EL (cell line): ENCODE measurements at places on chromosomes 3 and 15.

DNA sequence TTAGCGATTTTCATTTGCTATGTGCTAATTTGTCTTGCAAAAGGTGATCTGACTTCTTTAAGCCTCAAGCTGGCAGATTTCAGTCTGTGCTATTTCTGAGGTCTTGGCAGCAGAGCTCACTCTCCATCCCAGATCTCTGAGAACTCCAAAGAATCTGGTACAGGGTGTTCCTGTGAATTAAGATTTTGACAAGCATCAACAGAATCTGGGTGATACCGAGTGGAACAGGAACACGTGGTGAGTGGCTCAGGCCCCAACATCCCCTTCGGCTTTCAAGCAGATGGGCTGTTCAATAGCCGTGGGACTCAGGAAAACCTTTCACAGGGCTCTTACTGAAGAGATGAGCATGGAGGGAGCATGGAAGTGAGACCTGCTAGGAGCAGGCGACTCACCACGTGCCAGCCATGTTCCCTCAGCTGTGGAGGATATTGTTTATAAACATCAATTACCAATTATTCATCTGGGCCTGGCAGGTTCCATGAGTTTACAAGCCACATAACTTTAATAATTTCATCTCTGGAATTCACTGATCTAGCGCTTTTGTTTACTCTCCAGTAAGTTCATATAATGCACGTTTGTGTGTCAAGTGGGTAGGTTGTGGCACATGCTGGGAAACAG lies 103.4 kb upstream of the SELENOK start:
- DNase-seq, result no peak

DNA sequence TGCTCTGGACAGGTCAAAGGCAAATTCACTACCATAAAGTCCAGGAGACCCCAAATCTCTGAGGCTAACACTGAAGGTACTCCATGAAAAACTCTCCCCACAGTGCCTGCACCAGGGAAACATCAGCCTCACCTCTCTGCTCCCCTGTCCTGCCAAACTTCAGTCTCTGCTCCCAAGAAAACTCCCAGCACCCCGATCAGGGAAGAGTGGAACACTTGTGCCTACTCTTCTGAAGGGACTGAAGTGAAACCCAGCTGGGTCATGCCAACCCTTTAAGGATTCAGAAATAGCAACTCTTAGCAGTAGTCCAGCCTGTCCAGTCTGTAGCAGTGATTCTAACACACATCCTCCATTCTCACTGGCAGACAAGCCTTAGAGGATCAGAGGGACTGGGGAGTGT lies 124.2 kb downstream of the FAM174B start:
- DNase-seq, result no peak

GRCh38 chr3:186129206-186129605 lies 20.3 kb upstream of the ETV5 start:
- DNase-seq, result no peak

DNA sequence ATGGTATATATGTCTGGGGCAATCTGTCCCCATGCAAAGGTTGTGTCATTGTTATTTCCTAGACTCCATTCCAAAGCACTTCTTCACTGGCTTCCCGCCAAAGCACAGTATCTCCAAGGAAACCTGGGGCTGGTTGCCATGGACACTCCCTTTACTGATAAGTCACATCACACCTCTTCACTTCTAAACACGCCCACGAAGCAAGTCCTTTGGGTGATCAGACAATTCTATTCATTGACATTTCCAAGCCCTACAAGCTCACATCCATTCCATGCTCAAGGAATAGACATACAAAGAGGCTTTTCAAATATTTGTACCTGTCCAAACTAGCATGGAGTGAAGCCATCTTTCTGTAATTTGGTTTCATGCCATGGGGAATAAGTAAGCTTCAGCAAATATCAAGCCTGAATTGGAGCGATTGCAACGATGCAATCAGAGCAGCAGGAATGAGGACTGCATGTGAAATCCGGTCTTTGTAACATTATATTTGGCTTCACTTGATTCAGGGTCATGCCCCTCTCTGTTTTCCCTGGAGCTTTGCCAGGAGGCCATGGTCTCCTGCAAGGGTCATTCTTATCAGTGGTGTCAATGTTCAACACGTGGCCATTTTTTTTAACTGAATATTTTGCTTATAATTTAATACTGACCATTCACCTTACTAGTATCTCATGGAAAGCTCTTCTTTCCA lies 201.6 kb upstream of the TMC3 start:
- DNase-seq, result no peak

DNA sequence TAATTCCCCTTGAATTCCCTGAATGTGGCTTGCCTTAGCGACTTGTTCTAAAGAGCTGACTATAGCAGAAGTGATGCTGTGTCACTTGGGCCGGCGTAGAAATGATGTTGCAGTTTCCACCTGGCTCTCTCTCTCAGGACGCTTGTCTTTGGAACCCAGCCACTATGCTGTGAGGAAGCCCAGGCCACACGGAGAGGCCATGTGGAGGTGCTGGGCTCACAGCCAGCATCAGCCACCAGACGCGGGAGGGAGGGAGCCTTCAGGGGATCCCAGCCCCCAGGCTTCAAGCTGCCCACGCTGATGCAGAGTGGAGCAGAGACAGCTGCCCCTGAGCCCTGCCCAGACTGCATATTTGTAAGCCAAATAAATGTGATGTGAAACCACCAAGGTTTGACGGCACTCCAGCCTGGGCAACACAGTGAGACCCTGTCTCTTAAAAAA lies 18.6 kb downstream of the RNU5B-1 start:
- DNase-seq, result peak; percentile 50

GRCh38 chr3:191220908-191221307 lies 21.9 kb downstream of the OSTN start:
- DNase-seq, result no peak

DNA sequence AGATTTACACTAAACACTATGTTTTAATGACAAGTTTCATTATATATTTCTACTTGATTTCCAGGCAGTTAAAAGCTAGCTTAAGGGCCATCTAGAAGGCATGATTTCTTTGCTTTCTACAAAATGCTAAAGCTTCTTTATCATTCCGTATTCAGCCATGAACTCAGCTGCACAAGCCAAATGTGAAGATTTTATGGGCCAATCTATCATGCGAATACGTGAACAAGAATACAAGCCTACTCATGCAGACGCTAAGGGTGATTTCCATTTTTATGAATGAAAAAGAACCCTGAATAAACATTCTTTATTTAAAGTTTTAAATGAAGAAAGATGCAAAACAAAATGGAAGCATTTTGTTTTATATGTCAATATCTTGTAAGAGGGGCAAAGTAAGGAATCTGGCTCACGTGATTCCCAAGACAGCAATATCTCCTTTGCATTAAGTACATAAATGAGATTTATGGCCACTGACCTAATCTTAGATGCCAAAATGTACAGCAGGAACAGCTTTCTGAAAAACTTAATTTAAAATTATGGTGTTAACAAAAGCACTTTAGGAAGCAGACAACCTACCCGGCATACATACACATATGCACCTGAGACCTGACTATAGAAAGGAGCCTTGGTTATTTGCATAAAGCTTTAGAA lies 215.8 kb downstream of the DPH6 start:
- no peak for DNase-seq

DNA sequence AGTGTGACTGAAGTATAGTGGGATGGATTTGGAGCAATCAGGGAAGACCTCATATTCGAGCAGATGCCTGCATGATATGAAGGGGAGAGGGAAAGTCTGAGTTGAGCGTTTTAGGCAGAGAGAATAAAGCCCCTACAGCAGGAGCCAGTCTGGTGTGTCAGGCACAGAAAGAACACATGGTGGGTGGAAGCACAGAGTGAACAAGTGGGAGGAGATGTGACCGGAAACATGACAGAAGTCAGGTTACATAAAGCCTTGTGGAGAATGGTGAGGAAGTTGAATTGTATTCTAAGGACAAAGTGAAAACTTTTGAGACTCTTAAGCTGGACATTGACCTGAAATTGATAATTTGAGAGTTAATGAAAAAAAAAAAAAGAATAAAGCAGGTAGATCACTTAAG lies 541.0 kb downstream of the PLOD2 start:
- no peak for DNase-seq

- no peak for DNase-seq
Measured at GRCh38 chr3:12710062-12710461, 46.1 kb upstream of the RAF1 start.

DNA sequence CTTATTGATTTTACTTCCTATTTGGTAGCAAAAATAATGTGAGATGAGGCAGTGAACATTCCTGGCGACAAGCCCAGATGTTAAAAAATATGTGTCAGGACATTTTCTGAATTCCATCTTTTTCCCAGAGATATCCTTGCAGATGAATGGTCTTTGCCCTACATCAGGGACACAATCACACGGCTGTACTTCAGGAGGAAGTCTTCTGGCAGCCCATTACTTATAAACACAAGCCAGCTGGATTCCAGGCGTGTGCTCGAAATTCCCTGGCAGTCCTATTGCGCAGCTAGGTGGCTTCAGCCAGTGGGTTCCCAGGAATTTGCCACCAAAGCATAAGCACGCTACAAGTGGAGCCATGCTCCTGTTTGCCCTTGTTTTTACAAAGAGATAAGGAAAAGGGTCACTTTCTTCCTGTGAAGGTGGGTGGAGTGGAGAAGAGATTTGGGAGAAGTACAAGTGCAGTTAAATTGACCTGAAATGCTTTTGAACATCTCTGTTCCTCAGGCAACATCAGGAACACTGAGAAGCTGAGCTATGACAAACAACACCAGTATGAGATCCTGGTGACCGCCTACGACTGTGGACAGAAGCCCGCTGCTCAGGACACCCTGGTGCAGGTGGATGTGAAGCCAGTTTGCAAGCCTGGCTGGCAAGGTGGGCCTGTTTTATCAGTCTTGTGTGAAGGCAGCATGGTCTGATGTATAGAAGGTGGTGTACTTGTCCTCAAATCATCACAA lies 257.1 kb upstream of the TRIM42 start:
- DNase-seq, result peak; percentile 26

GRCh38 chr15:61030451-61030850 lies 198.7 kb downstream of the RORA start:
- DNase-seq, result peak; percentile 31

DNA sequence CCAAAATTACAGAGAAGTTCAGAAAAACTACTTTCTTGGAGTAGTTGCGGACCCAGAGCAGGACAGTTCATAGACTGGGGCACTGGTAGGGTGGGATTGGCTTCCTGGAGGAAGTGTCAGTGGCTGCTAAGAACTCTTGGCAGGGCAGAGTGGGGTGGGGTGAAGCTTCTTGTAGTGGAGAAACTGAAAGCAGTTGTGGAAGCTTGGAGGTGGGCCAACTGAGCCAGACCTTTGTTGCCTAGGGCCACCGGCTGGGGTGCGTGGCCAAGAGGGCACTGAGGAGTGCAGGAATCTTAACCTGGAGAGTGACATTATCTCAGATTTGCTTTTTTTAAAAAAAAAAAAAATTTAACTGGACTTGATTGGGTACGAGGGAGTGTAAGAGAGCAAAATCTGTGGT lies 3.1 kb downstream of the KAT2B start:
- peak; percentile 43 for DNase-seq

- no peak for DNase-seq
Measured at GRCh38 chr3:40583691-40584090, 58.9 kb downstream of the ZNF621 start.

- DNase-seq, result no peak
Measured at GRCh38 chr3:101642441-101642840, 34.5 kb downstream of the ZBTB11 start.

DNA sequence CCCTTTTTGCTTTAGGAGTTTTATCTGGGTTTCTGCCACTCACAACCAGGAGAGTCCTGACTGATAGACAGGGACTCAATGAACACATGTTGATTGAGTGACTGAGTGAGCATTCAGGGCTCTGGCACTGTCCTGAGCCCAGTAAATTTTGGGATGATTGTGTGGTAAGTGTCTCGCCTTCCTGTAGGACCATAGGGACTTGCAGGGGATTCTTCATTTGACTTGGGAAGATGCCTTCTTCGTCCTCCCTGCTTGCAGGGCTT lies 22.3 kb upstream of the FLNB start:
- no peak for DNase-seq

- DNase-seq, result no peak
Measured at GRCh38 chr3:57110798-57111197, 50.3 kb downstream of the SPATA12 start.

DNA sequence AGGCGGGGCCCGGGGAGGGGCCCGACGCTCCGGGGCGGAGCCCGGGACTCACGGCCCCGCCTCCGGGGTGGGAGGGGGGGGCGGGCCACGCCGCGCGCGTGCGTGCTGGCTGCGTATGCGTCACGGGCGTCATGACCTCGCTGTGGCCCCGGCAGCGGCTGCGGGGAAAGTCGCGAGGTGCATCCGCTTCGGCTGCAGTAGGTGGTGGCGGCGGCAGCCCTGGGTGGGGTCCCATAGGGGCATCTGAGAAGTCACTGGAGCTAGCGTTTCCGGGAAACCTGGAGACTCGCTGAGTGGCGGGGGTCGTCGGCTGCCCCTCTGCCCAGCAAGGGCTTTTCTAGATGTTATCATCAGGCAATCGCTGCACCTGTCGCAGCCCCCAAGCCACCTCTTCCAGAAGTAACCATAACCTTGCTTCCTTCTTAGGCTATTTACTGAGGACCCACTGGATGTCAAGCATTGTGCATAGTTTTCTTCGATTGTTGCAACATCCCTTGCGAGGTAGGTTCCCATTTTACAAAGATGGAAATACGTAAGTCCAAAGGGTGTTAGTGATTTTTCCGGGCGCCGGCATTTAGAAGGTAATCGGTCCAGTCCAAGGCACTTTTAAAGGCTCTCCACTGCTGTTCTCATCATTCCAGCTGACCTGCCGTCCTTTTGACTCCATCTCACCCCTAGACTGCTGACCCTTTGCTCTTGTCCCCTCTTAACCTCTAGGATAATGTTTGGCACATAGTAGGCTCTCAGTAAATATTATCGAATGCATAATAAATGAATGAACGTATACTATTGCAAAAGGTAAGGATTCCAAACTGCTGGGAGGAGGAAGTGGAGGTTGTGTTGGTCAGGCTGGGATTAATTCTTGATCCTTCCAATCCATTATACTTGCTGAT lies at the start of gene GDPGP1:
TSS of gene GDPGP1 (plus strand) at position 114 of the 893 bp plus-strand sequence. CDS start 6,700 bp downstream, outside the sequence.
- DNase-seq, result peak; percentile 13

DNA sequence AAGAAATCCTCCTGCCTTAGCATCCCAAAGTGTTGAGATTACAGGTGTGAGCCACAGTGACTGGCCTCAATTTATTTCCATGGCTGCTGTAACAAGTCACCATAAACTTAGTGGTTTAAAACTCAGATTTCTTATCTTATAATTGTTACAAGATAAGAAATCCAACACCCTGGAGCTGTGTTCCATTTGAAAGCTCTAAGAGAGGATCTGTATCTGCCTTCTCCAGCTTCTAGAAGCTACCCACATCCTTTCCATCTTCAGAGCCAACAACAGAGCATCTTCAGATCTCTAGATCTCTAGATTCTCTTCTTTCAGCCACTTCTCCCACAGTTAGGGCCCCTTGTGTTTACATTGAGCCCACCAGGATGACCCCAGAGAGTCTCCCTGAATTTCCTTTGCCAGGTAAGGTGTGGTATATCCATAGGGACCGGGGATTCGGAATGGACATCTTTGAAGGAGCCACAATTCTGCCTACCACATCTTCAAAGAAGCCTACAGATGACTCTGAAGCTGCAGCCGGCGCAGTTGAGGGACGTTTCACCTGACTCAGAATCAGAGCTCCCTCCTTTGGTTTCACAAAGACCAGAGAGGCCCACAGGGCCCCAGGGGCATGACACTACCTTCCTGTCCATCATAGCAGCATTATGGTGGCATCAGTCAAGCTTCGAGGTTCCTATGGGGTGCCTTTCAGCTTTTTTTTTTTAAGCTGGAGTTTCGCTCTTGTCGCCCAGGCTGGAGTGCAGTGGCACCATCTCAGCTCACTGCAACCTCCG lies 87.0 kb upstream of the IGF1R start:
- DNase-seq, result no peak
